ENCODE measurements at places on chromosomes 12 and 14. TPM values are rescaled to one million over a fixed set of nuclear protein-coding genes. Genes with fewer than 3 reads are reported as not detected.

Gene TAS2R14
- 1.7 TPM for total RNA-seq

DNA sequence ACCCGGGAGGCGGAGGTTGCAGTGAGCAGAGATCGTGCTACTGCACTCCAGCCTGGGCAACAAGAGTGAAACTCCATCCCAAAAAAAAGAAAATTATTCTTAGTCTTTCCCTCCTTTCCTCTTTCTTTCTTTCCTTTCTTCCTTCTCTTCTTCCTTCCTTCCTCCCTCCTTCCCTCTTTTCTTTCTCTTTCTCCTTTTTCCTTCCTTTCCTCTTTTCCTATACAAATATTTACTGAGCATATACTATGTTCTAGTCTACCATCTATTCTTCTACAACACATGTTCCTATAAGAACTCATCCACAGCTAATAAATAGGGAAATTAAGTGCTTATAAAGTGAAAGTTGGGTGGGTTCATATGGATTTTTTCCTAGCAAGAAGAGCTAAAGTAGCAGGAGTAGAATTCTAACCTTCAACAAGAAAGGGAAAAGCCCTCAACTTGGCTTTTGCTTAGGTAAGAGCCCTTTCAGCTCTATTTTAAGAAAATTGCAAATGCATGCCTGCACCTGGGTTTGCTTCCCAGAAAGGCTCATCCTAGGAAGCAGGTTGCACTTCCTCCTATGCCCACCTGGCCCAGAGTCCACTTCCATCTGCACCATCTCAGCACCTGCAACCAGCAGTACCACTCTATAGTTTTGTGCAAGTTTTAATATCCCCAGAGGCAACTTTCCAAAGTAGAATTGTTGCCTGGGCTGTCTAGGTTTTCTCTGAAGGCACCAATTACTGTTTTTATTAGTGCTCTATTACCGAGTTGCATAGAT, 122.0 kb upstream of the CCND2 start:
- H3K4me1 ChIP-seq, result no peaks in the 10 kb centered on the region
- H3K27me3 ChIP-seq, result no peaks in the 10 kb centered on the region
- no peak overlapping the region for H3K27ac ChIP-seq
- no peak overlapping the region for H3K4me3 ChIP-seq
- no peak for DNase-seq

DNA sequence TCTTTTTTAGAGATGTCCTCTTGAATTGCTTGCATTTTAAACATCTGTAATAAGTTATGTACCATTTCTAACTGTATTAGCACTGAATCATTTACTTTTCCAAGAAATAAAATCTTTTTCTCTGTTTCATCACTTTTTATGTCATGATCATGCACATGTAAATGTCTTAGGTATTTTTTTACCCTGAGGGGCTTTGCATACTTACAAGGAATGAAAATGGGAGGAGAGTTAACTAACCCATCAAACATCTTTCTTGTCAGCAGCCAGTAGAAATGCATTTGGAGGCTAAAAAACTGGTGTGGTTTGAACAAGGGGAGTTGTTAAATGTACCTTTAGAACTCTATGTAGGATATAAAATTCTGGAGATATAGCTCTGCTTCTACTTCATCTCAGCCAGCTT, 1080.3 kb downstream of the GALC start:
- no peaks in the 10 kb centered on the region for H3K27me3 ChIP-seq
- no peaks in the 10 kb centered on the region for H3K4me1 ChIP-seq
- no peak overlapping the region for H3K27ac ChIP-seq

GRCh38 chr12:42854208-42854607, 264.7 kb upstream of the PRICKLE1 start:
- no peak overlapping the region for H3K4me3 ChIP-seq
- peak; percentile 58 for DNase-seq
- no peak overlapping the region for H3K27ac ChIP-seq

- DNase-seq, result no peak
- H3K4me1 ChIP-seq, result no peaks in the 10 kb centered on the region
- H3K27ac ChIP-seq, result no peak overlapping the region
- no peak overlapping the region for H3K4me3 ChIP-seq
- H3K27me3 ChIP-seq, result no peaks in the 10 kb centered on the region
- H3K36me3 ChIP-seq, result no peaks in the 10 kb centered on the region
Observed at GRCh38 chr14:43438056-43438455, 1069.0 kb downstream of the FSCB start.

- H3K27ac ChIP-seq, result no peak overlapping the region
- peaks cover 9% of the 10 kb centered on the region for H3K27me3 ChIP-seq
- no peak for DNase-seq
- H3K36me3 ChIP-seq, result no peaks in the 10 kb centered on the region
Observed at GRCh38 chr12:53860426-53861345, 77.9 kb upstream of the HOXC13 start.

Gene HSPA2
- total RNA-seq, result 2.8 TPM

Gene GLI1
- total RNA-seq, result 5.8 TPM

DNA sequence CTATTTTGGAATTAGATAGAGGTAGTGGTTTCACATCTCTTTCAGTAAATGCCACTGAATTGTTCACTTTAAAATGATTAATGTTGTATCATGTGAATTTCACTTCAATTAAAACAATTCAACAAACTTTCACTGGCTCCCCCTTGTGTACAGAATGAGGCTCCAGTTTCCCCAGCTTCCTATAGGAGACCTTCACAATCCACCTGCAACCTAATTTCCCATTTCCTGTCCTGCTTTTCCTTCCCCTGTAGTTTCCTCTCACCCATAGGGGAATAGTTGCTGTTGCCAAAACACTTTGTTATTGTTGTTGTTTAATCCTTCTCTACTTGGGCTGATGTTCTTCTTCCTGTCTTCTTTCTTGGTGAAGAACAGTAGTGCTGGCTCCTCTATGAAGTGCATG, 59.8 kb downstream of the NPAS3 start:
- H3K4me3 ChIP-seq, result no peak overlapping the region
- no peaks in the 10 kb centered on the region for H3K36me3 ChIP-seq
- H3K27ac ChIP-seq, result no peak overlapping the region
- H3K27me3 ChIP-seq, result no peaks in the 10 kb centered on the region

DNA sequence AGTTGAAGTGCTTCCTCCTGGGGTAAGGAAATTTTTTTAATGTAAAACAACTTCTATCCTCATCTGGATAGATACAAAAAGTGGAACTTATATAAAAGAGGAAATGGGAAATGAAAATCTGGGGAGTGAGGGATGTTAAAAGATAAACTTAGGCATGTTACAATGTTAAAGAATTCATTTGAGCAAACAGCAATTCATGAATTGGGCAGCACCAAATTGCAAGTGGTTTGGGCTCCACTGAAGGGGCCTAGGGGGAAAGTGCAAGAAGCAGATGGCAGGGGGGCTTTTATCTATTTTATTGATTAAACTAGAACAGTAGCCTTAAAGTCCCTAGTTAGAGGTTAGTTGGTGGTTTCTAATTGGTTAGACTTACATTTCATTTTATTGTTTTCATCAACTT, 118.1 kb upstream of the NAP1L1 start:
- H3K27ac ChIP-seq, result no peak overlapping the region
- no peaks in the 10 kb centered on the region for H3K27me3 ChIP-seq
- peaks cover 4% of the 10 kb centered on the region for H3K4me1 ChIP-seq
- H3K4me3 ChIP-seq, result no peak overlapping the region

DNA sequence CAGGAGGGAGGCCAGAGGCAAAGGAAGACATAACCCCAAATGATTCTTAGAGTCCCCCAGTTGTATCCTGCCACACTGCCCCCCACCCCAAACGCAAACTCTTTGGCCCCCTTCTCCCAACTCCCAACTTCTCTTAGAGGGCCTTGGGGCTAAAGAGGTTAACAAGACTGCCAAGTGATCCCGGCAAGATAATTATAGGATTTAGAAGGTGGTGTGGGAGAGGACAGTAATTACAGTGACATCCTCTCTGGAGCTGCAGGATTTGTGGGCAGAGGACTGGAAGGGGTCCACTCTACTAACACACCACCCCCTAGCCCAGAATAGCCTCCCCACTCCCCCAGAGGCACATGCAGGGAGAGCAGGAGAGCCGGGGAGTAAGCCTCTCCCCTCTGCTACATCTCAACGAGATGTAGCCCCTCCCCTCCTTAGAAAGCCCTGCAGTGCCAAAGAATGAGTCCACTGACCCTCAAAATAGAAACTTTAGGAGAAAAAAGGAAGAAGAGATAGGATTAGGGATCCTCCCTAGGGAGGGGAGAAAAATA, 5.3 kb upstream of the GDF11 start:
- no peaks in the 10 kb centered on the region for H3K27me3 ChIP-seq
- no peak for DNase-seq
- H3K27ac ChIP-seq, result no peak overlapping the region
- H3K4me3 ChIP-seq, result peak overlapping the region; percentile 73

GRCh38 chr12:57129321-57129842, 1.1 kb downstream of the LRP1 start:
- peak overlapping the region; percentile 22 for H3K27ac ChIP-seq
- H3K4me1 ChIP-seq, result peaks cover 51% of the 10 kb centered on the region
- H3K36me3 ChIP-seq, result no peaks in the 10 kb centered on the region
- DNase-seq, result no peak
- H3K4me3 ChIP-seq, result peak overlapping the region; percentile 83

Measured in astrocyte (in vitro differentiated cells and primary cell).